Suprapubic skin (tissue), 4 donors: ENCODE measurements at places on chromosomes 11 and 22.

DNA sequence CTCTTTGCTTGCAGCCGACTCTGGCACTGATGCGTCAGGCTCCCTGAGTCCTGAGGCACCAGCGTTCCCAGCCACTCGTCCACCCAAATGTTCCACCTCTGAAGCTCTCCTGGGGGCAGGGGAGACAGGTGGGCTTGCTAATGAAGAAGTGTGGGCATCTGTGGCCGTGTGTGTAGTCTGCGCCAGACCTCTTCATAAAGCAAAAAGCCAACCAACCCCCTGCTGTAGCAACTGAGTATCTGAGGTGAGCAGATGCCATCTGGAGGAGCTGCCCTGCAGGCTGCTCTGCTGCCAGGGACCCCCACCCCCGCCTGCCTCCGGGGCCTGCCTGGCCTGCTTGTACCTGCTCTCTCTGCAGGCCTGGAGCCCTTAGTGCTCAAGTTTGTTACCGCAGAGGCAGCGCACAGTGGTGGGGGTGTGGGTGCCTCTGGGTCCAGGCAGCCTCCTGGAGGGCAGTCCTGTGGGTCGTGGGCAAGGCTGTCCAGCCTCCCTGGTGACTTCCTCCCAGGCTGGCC lies 272.5 kb downstream of the TBC1D22A start:
- DNase-seq, result no peak

GRCh38 chr11:6531267-6531752 lies 34.2 kb downstream of the DNHD1 start:
- DNase-seq, result no peak

DNA sequence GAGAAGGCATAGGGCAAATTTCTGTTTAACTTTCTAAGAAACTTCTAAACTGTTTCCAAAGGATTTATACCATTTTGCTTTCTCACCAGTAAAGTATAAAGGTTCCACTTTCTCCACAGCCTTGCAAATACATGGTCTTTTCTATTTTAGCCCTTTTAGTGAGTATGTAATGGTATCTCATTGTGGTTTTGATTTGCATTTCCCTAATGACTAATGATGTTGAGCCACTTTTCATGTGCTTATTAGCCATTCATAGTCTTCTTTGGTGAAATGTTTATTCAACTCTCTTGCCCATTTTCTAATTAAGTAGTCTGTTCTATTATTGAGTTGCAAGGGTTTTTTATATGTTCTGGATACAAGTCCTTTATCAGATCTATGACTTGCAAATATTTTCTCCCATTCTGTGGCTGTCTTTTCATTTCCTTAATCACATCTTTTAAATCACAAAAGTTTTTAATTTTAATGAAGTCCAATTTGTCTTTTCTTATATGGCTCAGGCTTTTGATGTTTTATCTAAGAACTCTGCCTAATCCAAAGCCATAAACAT lies 83.8 kb upstream of the KCNQ1OT1 start:
- DNase-seq, result no peak

GRCh38 chr11:30143098-30143705 lies 87.6 kb upstream of the FSHB start:
- DNase-seq, result no peak

GRCh38 chr11:94526645-94527438 lies 14.6 kb downstream of the C11orf97 start:
- no peak for DNase-seq

GRCh38 chr11:92140021-92140420 lies 84.6 kb upstream of the FAT3 start:
- no peak for DNase-seq

- no peak for DNase-seq
Measured at GRCh38 chr22:46652081-46652846, 32.1 kb downstream of the GRAMD4 start.

DNA sequence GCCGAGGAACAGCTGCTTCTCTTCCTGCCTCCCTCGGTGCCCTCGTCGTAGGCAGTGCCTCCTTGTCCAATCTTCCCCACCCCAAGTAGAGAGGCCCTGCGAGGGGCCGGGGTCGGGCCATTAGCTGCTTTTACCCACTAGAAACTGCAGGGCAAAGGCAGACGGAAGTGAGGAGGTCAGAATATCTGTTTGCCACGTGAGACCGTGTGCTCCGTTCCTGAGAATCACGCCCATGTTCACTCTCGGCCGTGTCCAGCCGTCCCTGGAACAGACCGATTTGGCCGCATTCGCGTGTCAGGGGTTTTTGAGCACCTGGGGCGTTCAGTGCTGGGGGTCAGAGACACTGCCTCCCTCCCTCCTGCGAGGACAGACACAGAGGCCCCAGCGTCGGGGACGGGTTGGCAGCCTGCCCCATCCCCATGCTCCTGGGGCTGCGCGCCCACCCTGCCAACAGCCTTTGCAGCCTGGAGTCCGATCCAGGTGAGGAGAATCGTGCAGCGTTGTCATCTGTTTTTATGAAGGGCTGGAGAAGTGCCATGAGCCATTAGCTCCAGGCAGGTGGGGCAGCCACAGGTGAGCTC lies 982.2 kb downstream of the BRD1 start:
- DNase-seq, result no peak

- DNase-seq, result no peak
Measured at GRCh38 chr11:81655351-81655750, 1078.3 kb downstream of the FAM181B start.

DNA sequence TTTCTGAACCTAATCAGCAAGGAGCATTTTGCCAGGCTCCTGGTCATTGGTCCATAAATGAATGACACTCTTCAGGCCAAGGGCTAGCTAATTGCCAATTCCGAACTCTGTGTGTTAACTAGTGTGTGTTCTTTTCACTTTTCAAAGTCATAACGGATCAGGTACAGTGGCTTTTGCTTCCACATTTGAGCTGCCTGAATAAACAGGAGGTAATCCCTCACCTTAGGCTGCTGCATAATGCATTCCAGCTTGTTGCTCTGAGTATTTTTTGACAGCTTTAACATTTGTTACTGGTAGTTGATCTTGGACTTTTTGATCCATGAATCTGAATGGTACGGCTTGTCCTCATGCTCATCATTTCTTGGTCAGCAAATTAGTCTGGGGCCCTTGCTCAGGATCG lies 485.1 kb downstream of the CNTN5 start:
- no peak for DNase-seq

- no peak for DNase-seq
Measured at GRCh38 chr11:846496-847098, 3.9 kb downstream of the TSPAN4 start.

- no peak for DNase-seq
Measured at GRCh38 chr11:17434108-17434507, 42.5 kb downstream of the ABCC8 start.
